ENCODE measurements at places on chromosomes 7 and 10.

- peak; percentile 80 for DNase-seq
Measured at GRCh38 chr7:39589323-39590111, 23.3 kb downstream of the YAE1 start.

- DNase-seq, result no peak
Measured at GRCh38 chr7:95749044-95749443, 23.3 kb upstream of the DYNC1I1 start.

DNA sequence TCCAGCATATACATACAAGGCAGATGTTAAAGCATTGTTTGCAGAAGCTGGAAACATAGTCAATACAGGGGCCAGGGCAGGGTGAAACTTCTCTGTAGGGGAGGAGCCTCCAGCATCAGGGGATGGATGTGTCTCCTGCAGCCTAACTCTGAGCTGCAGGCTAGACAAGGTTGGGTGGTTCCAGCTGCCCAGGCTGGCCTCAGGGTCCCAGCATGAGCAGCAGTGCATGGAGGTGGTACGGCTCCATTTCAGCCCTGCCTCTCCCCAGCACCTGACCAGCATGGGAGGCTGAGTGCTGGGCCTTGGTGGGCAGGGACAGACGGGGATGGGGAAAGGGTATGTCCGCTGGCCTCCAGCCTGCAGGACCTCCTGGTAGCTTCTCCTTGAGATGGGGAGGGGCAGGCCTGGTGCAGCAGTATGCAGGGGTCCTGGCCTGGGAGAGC, 7.4 kb upstream of the TBRG4 start:
- no peak for DNase-seq

DNA sequence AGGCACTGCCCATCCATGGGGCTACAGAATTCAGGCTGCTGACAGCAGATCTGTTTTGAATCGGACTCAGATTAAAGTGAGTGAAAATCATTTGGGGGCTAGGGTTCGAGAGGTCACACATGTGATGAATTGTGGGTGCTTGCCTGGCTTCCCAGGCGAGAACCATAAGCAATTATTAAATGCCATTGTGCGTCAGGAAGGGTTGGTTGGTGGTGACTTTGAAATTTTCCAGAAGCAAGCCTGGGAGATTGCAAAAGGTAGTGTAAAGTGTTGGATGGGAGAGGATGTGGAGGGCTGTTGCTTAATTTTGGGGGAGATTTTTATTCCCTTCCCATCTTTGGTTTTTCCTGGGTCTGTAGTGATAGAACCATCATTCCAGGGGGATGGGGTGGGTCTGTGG, 34.6 kb downstream of the LRMDA start:
- no peak for DNase-seq

- no peak for DNase-seq
Measured at GRCh38 chr7:46157931-46158330, 236.9 kb upstream of the IGFBP3 start.

DNA sequence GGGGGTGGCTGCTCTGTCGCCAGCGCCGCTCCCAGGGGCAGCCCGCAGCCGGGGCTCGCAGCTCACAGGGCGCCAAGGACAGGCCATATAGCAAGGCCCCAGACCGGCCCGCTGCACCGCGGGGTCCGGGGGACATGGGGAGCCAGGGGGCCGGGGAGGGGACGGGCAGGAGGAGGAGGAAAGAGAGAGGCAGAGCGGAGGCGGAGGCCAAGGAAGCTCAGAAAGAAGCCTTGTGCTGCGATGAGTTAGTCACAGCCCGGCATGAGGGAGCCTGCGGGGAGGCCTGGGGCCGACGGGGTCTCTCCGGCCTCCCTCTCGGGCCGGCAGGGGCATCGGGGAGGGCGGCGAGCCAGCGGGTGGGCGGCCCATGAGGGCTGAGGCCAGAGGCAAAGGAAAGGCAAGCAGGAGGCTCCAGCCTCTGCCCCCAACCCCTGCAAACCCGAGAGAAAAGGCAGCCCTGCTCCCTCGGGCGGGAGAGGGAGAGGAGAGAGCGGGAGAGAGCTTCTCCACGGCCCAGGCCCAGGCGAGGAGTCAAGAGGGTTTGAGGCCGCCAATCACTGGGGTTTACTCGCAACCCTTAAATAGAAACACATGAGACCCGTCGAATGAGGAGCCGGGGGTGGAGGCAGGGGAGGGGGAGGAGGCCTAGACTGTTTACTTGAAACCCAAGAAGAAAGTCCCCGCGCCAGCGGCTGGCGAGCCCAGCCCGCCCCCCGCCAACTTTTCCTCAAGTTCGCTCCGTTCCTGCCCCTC, 167.9 kb downstream of the NEURL1 start:
- DNase-seq, result peak; percentile 62

DNA sequence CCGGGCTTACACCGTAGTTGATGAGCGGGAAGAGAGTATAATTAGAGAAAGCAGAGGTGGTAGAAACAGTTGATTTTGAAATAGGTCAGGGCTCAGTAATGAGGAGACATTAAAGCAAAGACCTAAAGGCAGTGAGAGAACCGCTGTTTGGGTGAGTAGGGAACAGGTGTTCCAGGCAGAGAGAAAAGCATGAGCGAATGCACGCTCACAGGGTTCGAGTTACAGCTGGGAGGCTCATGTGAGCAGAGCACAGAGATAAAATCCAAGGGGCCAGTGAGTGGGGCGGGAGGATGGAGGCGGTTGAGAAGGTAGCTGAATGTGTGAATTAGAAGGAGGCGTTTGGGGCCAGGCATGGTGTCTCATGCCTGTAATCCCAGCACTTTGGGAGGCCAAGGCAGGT, 39.9 kb downstream of the APBB1IP start:
- DNase-seq, result no peak

- DNase-seq, result no peak
Measured at GRCh38 chr7:38889872-38890432, 19.0 kb downstream of the VPS41 start.

- DNase-seq, result no peak
Measured at GRCh38 chr10:125538947-125539731, 143.8 kb downstream of the TEX36 start.

DNA sequence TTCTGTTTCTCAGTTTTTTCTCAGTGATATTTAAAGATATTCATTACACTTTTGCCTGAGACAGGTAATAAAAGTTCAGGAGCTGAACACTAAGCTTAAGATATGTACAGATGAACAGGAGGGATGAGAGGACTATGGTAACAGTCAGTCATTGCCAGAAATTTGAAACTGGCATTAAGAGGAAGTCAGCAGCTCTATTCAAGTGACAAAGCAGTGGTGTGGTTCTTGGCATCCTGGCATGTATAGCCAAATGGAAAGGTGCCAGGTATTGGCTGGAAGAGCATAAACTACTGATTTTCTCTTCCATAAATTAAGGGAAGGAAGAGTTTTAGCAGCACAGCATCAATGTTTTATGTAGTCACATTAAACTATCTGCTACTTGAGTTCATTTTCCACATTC, 22.7 kb downstream of the HOXA1 start:
- DNase-seq, result no peak

DNA sequence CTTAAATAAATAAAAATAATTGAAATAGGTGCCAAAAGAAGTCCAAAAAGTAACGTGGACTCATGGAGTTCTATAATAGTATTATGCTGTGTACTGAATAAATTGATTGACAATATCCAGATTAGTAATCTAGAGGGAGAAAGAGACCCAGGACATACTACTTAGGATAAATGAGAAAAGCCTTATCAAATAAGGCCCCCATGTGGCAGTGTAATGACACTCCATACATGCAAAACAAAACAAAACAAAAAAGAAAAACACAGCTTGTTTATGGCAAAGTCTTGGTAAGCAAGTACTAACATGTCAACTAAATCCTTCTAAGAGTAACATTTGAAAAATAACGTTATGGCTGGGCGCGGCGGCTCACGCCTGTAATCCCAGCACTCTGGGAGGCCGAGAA, 3.6 kb upstream of the RUNDC3B start:
- DNase-seq, result no peak

GRCh38 chr10:46305079-46305818, 18.5 kb downstream of the ANTXRL start:
- no peak for DNase-seq

DNA sequence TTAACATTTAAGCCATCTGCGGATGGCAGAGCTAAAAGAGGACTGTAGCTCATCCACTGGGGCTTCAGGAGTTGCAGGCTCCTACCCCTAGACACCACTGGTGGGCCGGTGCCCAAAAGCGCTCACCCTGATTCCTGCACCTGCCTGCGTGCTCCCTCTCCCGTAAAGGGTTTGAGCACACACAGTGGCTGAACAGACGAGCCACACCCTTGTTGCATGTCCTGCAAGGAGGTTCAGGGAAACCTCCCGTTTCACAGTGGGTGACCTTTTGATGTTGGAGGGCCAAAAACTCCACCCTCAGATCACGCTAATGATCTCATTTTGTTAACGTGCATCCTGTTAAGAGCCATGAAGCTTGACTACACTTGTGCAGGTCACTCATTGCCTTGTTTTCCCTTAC, 37.9 kb downstream of the SYPL1 start:
- DNase-seq, result no peak

GRCh38 chr7:103148994-103149807, at the start of gene NAPEPLD:
Gene NAPEPLD, minus strand, starts transcription at chr7:103149099. Its CDS starts 20,323 bp downstream, at chr7:103128776.
- peak; percentile 79 for DNase-seq

- no peak for DNase-seq
Measured at GRCh38 chr7:95485391-95486123, at the start of gene ASB4. Gene ASB4, plus strand, starts transcription at chr7:95485943. Its CDS starts 29 bp downstream, at chr7:95485972.

GRCh38 chr7:43629857-43630256, 46.9 kb downstream of the STK17A start:
- DNase-seq, result no peak

DNA sequence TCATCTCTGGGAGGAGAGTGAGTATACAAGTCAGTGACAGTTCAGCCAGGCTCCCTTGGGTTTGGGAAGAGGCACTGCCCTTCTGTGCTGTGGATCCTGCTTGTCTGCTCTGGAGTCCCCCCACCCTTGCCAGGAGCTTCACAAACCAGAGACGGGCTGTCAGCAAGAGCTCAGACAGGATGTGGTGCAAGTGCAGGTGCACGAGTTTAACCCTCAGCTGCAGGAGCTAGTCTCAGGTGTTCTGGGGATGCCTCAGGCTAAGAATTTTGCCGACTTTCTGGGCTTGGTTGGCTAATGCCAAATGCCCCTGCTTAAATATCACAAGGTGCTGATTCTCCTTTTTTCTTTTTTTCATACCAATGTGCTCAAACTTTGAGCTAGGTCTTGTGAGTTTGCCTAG, 22.3 kb downstream of the ZNF783 start:
- DNase-seq, result peak; percentile 77

GRCh38 chr7:34091321-34091917, 186.1 kb downstream of the BMPER start:
- DNase-seq, result no peak

- DNase-seq, result peak; percentile 32
Measured at GRCh38 chr7:112869111-112869774, 79.0 kb upstream of the TMEM168 start.

DNA sequence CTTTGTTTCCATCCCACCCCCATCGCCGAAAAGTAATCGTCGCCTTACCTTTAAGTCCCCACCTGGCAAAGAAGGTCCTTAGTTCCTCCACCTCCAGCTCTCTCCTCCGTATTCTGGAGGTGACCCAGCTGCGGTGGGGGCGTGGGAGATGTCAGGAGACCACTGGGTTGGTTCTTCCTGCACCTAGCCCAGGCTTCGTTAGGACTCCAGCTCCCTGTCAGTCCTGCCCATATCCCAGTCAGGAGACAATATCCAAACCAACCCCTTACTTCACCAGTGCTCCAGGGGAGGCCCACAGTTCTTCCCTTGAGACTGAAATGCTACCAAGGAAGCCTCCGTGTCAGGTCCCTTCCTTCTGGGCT, 693 bp downstream of the ADIRF start:
- no peak for DNase-seq

GRCh38 chr10:6516929-6517284, 63.2 kb downstream of the PRKCQ start:
- DNase-seq, result peak; percentile 22

GRCh38 chr10:79412516-79412915, 32.9 kb downstream of the ZCCHC24 start:
- no peak for DNase-seq

GRCh38 chr7:88789480-88790064, 6.0 kb downstream of the TEX47 start:
- no peak for DNase-seq

GRCh38 chr10:93299606-93300287, 182.4 kb downstream of the MYOF start:
- no peak for DNase-seq

DNA sequence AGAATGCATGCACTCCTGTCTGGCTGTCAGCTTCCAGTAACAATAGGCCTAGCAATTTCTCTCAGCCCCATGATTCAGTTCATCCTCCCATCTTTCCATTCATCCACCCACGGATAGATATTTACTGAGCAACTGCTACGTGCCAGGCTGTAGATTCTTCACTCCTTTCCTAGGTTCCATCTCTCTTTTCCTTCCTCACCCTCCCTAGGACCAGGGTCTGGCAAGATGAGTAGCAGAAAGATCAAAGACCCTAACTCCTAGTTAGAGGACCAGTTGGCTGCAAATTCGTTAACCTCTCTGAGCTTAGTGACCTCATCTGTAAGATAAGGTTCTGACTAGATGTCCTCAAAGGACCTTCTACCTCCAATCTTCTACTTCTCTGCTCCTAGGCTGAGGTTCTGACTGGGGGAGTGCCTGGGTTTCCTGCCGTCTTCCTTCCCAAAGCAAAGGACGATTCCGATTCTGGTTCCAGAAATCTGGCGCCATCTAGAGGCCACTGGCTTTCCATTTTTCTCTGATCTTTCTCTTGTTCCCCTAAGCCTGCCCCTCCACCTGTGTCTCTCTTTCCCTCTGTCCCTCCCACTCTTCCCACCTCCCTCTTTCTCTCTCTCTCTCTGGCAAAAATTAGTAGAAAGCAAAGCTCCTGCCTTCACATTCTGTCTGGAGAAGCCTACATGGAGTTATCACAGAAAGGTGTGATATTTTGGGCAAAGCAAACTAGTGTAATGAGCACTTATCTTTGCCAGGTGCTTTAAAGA, 26.2 kb downstream of the TBATA start:
- peak; percentile 48 for DNase-seq

DNA sequence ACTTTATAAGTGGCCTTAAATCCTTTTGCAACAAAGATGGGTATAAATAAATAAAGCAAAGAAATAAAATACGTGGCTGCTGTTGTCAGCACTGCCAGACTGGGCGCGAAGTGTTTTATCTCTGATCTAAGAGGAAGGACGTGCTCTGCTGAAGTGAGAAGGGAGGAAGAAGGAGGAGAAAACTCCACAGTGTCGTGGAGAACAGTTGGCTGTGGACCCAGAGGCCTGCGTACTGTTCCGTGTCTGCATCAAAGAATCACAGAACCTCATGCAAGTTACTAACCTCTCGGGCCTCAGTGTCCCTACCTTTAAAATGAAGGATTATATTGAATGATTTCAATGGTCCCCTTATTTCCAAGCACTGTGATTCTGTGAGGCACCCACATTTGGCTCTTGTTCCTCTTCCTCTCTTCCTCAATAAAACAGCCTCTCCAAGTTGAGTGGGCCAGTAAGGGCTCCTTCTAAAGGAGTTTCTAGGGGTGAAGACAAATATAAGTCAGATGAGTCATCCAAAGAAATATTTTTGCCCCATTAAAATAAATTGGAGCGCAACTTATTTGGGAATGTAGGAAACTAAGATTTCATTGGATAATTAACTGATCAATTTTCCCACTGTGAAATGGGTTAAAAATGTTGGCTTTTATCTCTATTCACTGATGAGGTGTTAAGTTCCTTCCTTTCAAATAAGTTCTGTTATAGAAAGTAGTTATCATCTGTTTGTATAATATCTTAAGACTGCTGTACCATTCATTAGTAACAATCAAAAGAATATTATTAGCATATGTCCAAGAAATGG, 126.9 kb upstream of the EFCAB10 start:
- no peak for DNase-seq
